ENCODE measurements at places on chromosomes 2 and 18. TPM values are rescaled to one million over a fixed set of nuclear protein-coding genes. Genes with fewer than 3 reads are reported as not detected.

The DNAJC5G gene
- 0.14 TPM for polyA plus RNA-seq

- no peak for DNase-seq
These were observed 370.7 kb downstream of the DLGAP1 start for GRCh38 chr18:4084382-4084900.

The TWIST2 gene
- 6.3 TPM for polyA plus RNA-seq

DNA sequence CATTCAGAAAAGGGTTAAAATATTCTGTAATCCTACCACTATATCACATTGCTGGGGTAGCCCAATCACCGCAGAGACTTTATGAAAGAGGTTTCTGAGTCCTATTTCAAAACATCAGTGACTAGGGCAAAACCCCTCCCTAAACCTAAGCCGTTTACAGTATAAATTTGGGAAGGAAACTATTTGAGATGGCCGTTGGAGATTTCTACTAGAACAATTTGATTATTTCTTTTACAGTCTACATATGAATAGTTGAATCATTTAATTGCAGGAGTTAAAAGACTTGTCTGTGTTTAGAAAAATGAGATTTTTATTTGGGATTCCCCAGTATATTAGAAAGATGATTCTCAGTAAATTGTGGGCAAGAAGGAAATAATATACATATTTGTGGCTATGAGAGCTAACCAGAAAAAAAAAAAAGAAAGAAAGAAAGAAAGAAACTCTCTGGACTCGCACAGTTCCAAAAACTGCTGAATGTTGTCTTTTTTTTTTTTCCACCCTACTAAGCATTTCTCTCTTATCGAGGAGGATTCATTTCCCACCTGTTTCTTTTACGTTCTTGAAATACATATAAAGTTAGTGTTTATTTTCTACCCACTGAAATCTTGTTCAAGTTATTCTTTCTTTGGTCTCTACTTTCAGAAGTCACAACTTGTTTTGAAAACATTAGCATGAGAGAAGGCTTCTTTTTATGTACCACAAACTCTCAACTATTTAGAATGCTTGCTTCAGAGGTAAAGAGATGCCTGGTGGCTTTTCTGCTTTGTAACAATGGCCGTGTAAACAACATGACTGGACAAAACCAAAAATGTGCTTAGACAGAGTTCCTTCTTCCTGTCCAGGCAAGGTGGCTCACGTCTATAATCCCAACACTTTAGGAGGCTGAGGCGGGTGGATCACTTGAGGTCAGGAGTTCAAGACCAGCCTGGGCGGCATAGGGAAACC is 65.9 kb downstream of the BCL2 start:
- no peak for DNase-seq

The DSG4 gene
- polyA plus RNA-seq = not detected

DNA sequence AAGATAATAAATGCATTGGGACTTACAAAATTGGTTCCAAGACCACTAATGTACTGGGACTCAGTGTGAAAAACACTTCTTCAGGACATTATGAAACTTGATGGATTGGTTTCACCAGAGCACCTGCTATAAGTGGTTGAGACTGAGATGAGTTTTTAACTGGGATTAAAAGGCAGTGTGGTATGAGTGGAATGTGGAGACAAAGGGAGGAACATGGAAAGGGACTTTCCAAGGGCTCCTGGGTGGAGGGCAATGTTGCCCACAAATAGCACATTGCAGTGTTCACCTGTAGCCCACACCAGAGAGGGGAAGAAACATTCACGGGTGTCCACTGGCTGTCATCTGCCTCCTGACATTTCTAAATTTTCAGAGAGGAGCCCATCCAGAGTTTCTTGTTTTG is 253.3 kb upstream of the TANK start:
- DNase-seq = no peak

The IL36B gene
- not detected for polyA plus RNA-seq

The ZNF396 gene
- polyA plus RNA-seq = 1.4 TPM

The FBXO48 gene
- polyA plus RNA-seq = not detected

- no peak for DNase-seq
These were observed 23.1 kb downstream of the ST3GAL5 start for GRCh38 chr2:85865539-85866164.
